Cerebellum (tissue), 4 donors: ENCODE measurements at places on chromosomes 3 and 15. TPM values are rescaled to one million over a fixed set of nuclear protein-coding genes. Genes with fewer than 3 reads are reported as not detected.

GRCh38 chr3:24154781-24155180, 209.7 kb downstream of the NR1D2 start:
- no peak for DNase-seq

DNA sequence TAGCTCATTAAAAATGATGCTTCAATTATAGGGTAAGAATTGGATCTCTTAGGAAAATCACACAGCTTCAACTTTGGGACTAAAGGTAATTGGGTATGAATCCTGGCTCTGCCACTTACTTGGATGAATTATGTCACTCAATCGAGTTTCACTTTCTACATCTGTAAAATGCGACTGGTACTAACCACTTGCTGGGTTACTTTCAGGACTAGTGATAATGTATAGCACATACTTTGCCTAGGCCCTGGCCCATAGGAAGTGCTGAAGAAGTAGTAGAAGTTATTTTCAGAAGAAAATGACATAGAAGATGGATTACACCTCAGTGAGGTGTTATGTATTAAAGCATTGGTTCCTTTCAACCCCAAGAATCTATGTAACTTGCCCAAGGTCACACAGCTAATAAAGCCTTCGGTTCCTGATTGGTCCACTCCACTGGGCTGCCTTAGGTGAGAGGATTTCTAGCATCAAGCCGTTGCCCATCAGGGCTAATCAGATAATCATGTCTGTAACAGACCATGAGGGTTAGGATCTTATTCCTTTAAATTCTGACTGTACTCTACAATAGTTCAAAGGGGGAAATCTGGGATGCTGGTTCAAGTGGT, 29.4 kb upstream of the AP4E1 start:
- no peak for DNase-seq

TMEM207 gene
- total RNA-seq: not detected

ITIH4 gene
- total RNA-seq: 8.0 TPM

MESP2 gene
- total RNA-seq: 0.27 TPM

- no peak for DNase-seq
Measured at GRCh38 chr3:177615015-177615414, 417.7 kb upstream of the TBL1XR1 start.

GRCh38 chr3:194446754-194447153, 40.0 kb downstream of the ATP13A3 start:
- DNase-seq: no peak

DNA sequence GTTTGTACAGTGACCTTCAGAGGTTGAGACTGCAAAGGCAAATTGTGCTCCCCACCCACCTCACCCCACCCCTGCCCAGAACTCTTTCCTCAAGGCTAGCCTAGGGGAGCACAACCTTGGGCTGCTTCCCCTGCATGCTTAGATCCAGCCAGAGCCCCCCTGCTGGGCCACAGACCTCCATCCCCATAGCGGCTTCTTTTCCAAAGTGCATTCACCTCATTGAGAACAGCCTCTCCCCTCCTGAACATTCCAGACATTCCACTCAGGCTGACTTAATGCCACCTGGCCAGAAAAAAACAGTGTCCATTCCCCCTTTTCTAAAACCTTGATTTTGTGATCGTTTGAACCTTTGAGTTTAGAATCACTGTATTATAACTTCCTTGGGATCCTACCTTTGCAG, 124.4 kb upstream of the TOPAZ1 start:
- no peak for DNase-seq

GRCh38 chr3:49519916-49520385, 34.3 kb upstream of the BSN start:
- DNase-seq: no peak

GRCh38 chr3:72753495-72753894, 94.8 kb downstream of the SHQ1 start:
- no peak for DNase-seq

GRCh38 chr3:64352639-64352992, 127.3 kb upstream of the PRICKLE2 start:
- no peak for DNase-seq

CELF6 gene
- total RNA-seq: 7.3 TPM

GRCh38 chr3:113885050-113885449, 46.5 kb downstream of the GRAMD1C start:
- DNase-seq: no peak

GRCh38 chr15:79952329-79952728, 18.7 kb downstream of the BCL2A1 start:
- no peak for DNase-seq

DNA sequence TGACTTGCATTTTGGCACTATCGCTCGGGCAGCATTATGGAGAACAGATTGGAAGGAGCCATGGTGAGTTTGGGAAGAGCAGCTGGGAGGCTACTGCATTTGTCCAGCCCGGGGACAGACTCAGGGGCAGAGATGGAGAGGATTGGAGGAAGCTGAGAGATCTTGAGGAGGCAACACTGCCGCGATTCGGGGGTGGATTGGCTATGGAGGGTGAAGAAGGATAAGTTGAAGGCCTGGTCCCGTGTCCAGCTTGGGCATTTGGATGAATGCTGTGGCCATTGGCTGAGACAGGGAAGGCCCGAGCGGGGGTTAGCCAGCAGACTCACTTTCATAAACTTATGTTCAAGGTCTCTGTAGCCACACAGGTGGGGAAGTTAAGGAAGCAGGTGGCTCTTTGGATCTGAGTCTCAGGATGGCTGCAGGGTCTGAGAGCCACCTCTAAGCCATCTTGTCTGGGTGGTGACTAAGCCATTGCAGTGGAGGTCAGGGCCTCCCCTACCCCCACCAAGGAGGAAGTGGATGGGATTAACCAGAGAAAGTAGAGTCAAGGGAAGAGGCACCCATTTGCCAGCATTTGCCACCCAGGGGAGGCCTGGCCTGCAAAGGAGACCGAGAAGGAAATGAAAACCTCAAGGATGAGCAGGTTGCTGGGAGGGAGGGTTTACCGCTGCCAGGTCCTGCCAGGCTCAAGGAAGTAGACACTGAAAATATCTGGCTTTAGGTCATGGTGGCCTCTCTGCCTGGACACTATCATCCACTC, 144.0 kb upstream of the TLE3 start:
- DNase-seq: no peak

DNA sequence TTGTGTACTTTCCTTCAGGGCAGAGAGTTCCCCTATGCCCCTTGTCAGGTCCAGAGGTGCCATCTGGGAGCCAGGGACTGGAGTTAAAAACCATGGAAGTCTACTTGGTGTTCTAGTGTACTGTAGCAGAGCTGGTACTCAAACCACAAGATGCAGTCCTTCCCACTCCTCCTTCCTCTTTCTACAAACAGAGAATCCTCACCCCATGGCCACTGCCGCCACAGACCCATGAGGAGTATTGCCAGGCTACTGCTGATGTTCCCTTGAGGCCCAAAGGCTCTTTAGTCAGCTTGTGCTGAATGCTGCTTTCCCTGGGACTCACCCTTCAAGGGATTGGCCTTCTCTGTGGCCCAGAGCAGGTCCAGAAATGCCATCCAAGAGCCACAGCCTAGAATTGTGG, 229.2 kb upstream of the ZPLD1 start:
- DNase-seq: no peak

GRCh38 chr3:102089904-102090720, 240.8 kb downstream of the NFKBIZ start:
- no peak for DNase-seq

ROBO2 gene
- 236 TPM for total RNA-seq

SNX1 gene
- 40.0 TPM for total RNA-seq

SHC4 gene
- total RNA-seq: 9.5 TPM

- DNase-seq: no peak
Measured at GRCh38 chr15:30918366-30918765, 14.7 kb downstream of the FAN1 start.

DNA sequence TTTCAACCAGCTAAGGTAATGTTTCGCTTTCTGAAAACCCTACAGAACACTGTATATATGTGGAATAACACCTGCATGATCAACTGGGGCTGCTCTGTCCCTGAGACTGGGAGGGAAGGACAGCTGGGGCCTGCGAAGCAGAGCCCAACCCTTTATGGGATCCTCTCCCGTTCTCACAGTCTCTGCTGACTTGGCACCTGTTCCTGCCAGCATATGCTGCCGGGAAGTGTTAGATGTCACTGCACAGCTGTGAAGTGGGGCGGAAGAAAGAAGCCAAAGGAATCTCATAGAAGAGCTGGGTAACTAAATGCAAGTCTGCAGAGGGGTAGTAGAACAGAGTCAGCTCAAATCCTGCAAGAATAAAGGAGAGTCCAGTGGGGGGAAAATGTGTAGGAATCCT, 29.6 kb downstream of the LRRC3B start:
- DNase-seq: peak; percentile 76

DNA sequence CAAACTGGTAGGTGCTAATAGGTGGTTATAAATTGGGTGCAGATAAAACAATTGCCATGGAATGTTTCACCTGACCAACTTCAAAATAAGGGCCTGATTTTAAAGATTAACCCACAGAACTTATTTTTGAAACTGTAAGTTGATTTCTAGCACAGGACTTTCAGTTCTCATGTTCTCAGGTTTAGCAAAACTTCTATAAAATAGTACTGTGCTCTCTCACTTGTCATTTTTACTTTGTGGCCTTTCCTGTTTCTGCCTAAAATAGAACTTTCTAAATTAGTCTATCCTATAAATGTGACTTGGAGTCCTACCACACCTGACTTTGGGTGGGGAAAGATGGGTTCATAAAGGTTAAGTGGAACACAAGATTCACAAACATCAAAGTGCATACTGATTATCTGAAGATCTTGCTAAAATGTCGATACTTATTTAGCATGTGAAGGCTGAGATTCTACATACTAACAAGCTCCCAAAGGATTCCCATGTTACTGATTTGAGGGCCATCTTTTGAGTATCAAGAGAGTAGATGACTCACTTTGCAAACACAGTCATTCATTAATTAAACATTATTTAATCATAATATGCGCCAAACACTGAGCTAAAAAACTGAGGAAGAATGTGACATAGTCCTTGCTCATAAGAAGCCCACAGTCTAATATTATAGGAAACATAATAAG, 38.6 kb downstream of the BTLA start:
- no peak for DNase-seq

- DNase-seq: no peak
Measured at GRCh38 chr3:168574455-168575158, 478.9 kb upstream of the GOLIM4 start.

GRCh38 chr3:152865668-152866245, 30.8 kb downstream of the P2RY1 start:
- no peak for DNase-seq

DNA sequence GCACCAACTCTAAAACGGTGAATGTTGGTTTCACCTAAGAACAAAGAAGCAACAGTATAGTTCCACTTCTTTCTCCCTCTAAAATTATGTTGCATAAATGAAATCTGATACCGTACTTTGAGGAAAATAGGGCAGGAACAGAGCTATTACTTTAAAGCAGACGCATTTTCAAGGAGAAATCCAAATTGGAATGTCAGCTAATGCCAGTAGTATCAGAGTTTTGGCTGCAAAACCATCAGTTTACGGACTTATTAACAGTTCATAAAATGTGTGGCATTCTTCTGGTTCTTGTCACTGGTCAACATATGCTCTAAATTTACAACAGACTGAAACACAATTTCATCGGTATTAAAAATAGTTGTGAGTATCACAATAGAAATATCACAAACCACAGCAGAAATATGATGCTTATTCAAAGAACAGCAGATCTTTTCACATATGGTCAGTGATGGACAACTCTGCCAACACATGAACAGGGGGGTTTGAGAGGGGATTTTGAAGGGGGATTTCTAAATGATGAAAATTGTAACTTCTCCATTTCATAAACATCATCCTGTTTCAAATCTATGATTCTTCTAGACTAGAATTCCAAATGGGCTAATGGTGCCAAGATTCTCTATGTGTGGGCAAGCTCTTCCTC, 38.7 kb upstream of the ROBO2 start:
- DNase-seq: no peak

- no peak for DNase-seq
Measured at GRCh38 chr3:74041068-74041675, 416.4 kb upstream of the PDZRN3 start.

TIMP4 gene
- 17.6 TPM for total RNA-seq

DNA sequence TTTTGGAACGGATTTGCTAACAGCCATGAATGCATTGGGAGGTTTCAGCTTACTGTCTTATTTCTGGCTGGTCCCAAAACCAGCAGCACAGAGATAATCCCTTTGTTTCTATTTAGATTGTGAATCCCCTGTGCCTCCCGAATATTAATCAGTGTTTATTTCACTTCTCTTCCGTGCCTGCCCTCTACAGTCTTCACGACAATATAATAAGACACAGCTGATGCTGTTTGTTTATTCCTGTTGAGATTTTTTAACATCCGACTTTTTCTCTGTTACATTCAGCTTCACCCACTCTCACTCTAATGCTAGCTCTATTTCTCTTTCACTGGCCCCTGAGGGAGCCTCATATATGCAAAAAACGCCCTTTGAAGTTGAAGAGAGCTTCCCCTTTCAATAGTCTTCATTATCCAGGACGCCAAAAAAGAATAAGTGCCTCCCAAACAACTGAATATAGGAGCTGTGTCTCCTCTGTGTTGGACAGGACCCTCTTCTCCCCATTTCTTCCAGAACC, 995.3 kb downstream of the ROBO2 start:
- no peak for DNase-seq

RAB6B gene
- total RNA-seq: 50.9 TPM

DNA sequence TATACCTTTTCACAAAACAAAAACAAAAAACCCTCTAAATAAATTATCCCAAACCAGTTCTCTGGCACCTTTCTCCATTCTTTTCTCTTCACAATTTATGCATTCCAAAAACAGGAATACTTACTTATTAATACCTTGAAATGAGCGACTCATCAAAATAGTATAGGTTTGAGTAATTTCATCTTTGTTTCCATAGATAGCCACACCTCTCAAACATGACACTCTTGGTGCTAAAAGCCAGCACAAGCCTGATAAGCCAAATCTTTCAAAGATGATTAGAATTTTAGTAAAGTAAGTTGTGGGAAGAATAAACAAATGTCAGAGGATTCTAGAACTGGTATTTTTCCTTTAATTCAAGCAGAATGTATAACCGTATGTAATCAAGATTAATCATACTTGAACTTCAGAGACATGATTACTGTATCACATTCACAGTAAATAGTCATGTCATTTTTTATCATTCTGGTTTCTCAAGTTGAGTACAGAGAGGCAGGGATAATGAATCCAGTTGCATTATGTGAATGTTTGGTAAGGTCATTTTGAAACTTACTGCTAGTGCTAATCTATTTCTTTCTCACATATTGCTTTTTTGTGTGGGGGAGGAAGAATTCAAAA, 12.1 kb upstream of the WDR5B start:
- no peak for DNase-seq

DNA sequence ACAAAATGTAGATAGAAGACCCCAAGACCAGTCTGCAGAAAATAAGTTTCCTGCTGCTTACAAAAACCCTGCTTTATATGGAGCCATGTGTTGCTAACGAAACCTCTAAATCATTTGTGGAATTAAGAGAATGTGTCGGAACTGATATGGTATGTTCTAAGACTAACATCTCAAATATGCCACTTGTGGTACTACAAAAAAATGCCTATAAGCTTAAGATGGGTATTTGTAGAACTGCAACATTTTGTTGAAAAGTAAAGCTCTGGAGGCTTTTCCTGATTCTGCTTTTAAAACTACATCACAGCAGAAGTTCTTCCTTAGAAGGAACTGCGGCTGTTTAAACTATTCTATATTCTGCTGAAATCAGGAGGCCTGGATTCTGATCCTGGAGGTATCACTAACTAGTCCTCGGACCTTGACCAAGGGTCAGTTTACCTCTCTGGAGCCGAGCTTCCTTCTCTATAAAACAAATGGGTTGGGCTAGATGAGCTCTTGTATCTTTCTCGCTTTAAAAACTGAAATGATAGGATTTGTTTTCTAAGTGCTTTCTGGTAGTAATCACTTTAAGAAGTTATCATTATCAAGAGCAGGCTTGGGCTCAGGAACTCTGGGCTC, 74.9 kb downstream of the RAD18 start:
- no peak for DNase-seq
